Peyer's patch (tissue), 4 donors: ENCODE measurements at places on chromosomes 7 and 10. TPM values are rescaled to one million over a fixed set of nuclear protein-coding genes. Genes with fewer than 3 reads are reported as not detected.

DNA sequence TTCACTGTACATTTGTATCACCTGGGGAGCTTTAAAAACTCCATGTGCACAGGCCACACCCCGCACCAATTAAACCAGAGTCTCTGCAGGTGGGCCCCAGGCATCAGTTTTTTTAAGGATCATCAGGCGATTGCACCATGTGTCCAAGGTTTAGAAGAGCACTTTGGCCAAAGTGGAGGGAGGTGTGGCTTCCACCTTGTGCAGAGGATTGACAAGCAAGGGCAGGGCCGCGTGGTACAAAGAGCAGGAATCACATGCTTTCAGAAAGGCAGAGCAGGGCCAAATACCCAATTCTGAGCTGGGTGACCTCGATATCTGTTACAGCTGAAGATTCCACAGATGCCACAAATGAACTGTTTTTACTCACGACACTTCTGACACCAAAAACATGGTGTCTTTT lies 52.4 kb downstream of the NOC3L start:
- H3K36me3 ChIP-seq = no peaks in the 10 kb centered on the region
- H3K4me3 ChIP-seq = no peak overlapping the region
- DNase-seq = no peak
- H3K27ac ChIP-seq = no peak overlapping the region

DNA sequence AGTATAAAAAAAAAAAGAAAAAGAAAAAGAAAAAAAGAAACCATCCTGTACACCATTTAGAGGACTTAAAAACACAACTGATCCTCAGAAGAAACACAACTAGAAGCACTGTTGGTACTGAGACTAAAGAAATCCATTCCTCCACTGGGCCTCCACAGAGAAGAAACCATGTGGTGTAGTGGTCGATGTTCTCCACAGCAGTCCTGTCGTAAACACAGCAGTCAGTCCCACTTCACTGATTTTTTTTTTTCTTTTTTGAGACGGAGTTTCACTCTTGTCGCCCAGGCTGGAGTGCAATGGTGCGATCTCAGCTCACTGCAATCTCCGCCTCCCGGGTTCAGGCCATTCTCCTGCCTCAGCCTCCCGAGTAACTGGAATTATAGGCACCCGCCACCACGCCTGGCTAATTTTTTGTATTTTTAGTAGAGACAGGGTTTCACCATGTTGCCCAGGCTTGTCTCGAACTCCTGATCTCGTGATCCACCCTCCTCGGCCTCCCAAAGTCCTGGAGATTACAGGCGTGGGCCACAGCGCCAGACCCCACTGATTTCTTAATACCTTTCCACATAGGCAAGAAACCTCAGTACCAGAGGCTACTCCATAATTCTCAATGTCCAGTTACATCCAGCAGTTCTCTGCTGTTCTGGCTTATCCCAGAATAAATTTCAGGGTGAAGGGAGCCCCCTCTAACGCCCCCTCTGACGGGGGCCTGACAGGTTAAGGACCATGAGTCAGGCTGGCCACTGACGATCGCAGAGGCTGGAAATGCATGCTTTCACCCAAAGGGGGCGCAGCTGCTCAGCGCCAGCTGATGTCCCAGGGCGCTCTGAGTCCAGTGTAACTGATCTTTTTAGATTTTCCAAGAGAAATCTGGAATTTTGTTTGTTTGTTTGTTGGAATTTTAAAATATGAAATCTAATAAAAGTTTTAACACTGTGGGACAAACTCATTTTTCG lies 24.8 kb upstream of the FFAR4 start:
- no peak overlapping the region for H3K4me3 ChIP-seq
- no peak for DNase-seq
- no peak overlapping the region for H3K27ac ChIP-seq
- H3K27me3 ChIP-seq = no peaks in the 10 kb centered on the region
- H3K4me1 ChIP-seq = no peaks in the 10 kb centered on the region

DNA sequence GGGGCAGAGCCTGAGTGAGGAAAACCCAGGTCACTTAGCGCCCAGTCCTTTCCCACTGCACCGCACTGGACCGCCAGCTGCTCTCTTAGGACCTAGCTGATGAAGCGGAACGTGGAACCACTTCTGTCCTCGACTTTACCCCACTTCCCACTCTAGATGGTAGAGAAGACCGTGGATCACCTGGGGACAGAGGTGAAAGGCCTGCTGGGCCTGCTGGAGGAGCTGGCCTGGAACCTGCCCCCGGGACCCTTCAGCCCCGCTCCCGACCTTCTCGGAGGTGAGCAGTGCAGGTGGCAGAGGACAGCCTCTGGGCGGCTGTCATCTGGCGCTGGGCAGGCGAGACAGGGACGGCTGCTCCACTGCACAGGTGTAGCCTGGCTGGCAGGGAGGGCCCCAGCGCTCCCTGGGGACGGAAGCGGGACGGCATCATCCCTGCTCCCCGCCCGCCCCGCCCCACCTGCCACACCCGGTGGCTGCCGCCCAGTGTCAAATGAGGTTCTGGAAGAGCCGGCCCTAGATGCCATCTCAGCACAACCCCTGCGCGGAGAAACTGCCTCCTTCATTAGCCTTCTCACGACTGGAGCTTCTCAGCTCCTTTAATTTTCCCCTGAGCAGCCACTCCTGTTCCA lies 11.7 kb downstream of the PLAC9 start:
- peaks cover 13% of the 10 kb centered on the region for H3K4me1 ChIP-seq
- H3K4me3 ChIP-seq = peak overlapping the region; percentile 31
- DNase-seq = peak; percentile 27
- H3K27me3 ChIP-seq = no peaks in the 10 kb centered on the region
- no peak overlapping the region for H3K27ac ChIP-seq

GRCh38 chr7:100584054-100584682 lies 1.8 kb downstream of the LRCH4 start:
- no peaks in the 10 kb centered on the region for H3K36me3 ChIP-seq
- peak overlapping the region; percentile 100 for H3K27ac ChIP-seq
- H3K4me1 ChIP-seq = peaks cover 8% of the 10 kb centered on the region
- no peak for DNase-seq

GRCh38 chr7:138382862-138383565 lies 77.0 kb upstream of the TRIM24 start:
- H3K36me3 ChIP-seq = no peaks in the 10 kb centered on the region
- H3K4me1 ChIP-seq = no peaks in the 10 kb centered on the region
- DNase-seq = no peak

DNA sequence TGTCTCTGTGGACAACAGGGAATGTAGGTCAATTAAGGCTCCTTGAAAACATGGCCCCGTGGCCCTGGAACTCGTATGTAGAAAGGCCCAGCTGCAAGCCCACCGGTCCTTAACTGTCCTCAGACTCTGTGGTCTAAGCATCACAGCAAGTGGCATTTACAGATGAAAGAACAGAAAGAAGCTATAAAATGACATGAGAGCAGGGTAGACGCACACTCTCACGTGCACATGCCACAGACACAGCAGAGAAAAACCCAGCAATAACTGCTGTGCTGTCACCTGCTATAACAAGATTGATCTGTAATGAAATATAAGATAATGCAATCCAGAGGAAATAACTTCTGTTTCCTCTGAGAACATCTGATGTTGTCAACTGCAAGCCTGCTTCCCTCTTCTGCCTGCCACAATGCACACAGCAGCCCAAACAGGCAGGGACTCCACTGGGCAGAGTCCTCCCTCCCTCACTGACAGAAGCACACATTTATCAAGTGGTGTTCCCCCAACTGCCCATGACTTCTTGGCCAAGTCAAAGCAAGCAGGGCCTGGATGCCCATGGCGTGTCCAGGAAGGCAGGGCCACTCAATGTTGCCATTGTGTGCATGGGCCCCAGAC lies 63.9 kb downstream of the GFRA1 start:
- H3K36me3 ChIP-seq = no peaks in the 10 kb centered on the region
- no peaks in the 10 kb centered on the region for H3K4me1 ChIP-seq
- no peaks in the 10 kb centered on the region for H3K27me3 ChIP-seq
- DNase-seq = no peak
- H3K4me3 ChIP-seq = no peak overlapping the region
- no peak overlapping the region for H3K27ac ChIP-seq

DNA sequence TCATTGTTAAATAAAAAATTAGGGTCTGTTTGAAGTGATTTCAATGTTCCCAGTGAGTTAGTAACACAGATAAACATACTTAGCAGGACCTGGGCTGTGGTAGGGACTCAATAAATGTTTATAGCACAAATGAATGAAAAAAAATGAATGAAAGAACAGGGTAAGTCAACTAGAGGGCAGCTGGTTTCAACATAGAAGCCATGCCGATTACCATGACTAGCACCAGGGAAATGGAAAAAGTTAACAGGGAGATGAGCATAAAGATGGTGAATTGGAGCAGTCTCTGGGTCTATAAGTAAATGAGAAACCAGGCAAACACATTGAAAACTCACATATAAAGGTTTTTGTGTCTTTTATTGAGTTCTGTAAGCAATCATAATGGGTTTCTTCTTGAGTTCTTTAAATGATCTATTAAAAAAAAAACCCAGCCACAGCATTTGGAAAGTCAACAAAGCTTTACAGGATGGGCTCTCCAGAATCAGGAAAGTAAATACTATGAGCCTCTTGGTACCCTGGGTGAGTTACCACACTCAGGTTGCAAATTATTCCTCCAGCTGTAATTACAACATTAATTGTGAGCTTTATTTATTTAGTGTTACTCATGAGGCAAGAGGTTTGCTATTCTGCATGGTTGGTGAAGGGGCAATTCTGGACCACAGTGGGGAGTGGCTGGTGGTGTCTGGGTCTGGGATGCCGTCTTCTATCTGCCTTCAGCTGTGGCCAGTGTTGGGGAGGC lies 46.1 kb upstream of the MTPN start:
- no peaks in the 10 kb centered on the region for H3K27me3 ChIP-seq
- H3K36me3 ChIP-seq = no peaks in the 10 kb centered on the region
- no peak overlapping the region for H3K4me3 ChIP-seq
- DNase-seq = no peak

- H3K4me3 ChIP-seq = no peak overlapping the region
- no peaks in the 10 kb centered on the region for H3K36me3 ChIP-seq
- DNase-seq = no peak
- H3K27me3 ChIP-seq = no peaks in the 10 kb centered on the region
These were observed 297.1 kb upstream of the LRGUK start for GRCh38 chr7:133830081-133830480.

DNA sequence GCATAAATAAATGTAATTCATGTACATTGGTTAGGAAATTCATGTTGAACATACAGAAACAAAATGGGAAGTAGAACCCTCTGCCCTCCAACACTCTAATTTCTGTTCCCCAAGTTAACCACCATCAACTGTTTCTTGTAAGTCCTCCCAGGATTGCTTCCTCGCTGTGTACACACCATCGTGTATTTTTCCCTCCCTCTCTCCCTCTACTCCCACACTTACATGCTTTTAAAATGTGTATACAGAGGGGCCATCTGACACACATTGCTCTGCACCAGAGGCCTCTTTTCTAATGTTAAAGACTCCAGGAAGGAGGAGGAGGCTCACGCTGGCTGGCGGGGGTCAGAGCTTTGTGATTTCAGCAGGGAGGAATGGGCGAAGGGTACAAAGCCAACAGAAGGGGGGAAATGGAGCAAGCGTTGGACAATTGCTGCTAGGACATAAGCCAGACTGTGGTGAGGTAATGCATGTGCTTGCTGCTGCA lies 1.9 kb upstream of the EPHA1 start:
- no peaks in the 10 kb centered on the region for H3K27me3 ChIP-seq
- no peaks in the 10 kb centered on the region for H3K4me1 ChIP-seq
- H3K4me3 ChIP-seq = no peak overlapping the region

DNA sequence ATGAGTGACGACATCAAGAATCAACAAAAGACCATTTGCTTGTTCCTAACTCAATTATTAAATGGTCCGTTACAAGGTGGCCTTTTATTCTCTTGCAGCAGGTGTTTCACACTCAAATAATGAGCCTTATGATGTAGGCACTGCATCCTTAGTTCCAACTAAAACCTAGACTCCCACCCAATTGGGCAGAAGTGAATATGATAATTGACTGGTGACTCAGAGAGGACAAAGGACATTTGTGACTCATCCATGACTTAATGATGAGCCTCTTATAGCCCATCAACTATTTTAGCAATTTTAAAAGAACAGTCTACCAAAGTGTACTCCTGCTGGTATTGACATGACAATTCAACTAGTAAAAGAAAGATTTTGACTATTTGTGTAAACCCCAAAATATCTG lies 1027.8 kb upstream of the PHF14 start:
- H3K36me3 ChIP-seq = no peaks in the 10 kb centered on the region
- H3K4me3 ChIP-seq = no peak overlapping the region
- DNase-seq = no peak
- H3K27ac ChIP-seq = no peak overlapping the region
- H3K4me1 ChIP-seq = no peaks in the 10 kb centered on the region
- no peaks in the 10 kb centered on the region for H3K27me3 ChIP-seq

DNA sequence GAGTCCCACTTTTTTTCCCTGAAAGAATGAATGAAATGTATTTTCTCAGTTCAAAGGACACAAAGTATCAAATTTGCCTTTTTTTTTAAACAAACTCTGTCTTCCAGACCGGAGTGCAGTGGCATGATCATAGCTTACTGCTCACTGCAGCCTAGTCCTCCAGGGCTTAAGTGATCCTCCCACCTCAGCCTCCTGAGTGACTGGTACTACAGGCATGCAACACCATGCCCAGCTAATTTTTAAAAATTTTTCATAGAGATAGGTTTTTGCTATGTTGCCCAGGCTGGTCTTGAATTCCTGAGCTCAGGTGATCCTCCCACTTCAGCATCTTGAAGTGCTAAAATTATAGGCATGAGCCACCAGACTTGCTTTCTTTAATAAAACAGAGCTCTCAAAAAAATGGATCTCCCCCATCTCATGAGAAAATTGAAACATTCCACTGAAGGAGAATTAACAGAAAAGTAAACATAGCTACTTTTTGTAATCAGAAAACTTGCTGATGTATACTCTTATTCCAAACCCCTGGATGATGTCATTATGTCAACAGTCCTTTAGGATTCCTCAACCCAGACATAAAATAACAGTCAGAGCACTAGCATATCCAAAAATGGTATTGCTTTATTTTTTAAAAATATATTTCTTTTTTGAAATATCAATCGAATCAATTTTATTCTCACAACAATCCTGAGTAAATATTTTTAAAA lies 12.3 kb upstream of the TRDMT1 start:
- no peaks in the 10 kb centered on the region for H3K4me1 ChIP-seq
- H3K4me3 ChIP-seq = no peak overlapping the region
- no peaks in the 10 kb centered on the region for H3K27me3 ChIP-seq
- no peaks in the 10 kb centered on the region for H3K36me3 ChIP-seq

DNA sequence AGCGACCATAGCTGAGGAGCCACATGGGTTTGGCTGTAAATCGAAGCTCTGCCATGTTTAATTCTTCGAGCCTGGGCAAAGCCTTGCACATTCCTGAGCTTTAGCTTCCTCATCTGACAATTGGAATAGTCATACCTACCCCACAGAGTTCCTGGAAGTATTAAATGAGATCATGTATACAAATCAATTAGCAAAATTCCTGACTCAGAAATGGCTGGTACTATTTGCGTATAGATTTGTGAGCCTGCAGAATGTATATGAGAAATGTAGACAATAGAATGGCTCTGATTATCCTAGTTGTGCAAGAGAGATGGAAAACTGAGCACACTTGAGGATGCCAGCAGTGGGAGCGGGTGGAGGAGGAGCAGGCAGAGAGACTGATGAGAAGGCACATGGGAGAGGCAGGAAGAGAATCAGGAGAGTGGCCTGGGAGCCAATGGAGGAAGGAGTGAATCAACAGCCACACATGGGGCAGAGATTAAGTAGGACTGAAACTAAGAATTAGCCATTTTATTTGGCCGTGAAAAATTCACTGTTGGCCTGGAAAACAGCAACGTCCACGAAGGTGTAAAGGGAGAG lies 128.0 kb upstream of the C1GALT1 start:
- no peaks in the 10 kb centered on the region for H3K27me3 ChIP-seq
- DNase-seq = no peak
- H3K4me3 ChIP-seq = no peak overlapping the region
- no peak overlapping the region for H3K27ac ChIP-seq

Gene HERC4
- total RNA-seq = 83.5 TPM

Gene HOXA6
- 37.4 TPM for total RNA-seq

Gene WEE2
- total RNA-seq = not detected

Gene MOGAT3
- total RNA-seq = 123 TPM

Gene A1CF
- 22.3 TPM for total RNA-seq

Gene FAM237B
- total RNA-seq = not detected
